ENCODE measurements at places on chromosomes 6 and 20.

DNA sequence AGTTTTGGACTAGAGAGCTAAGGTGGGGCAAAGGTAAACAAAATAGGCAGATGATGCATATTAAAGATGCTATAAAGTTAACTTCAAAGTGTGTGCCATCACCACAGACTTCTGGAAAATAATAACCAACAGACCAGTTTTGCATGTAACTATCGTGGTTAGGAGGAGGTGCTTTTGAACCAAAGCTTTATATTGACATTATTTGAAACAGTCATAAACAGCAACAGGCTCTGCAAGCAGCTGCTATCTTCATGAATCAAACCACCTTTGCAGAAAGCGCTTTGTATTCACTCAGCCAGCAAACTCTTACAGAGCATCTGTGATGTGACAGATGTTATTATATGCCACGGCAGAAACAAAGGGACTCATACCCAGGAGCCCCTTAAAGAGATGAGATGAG lies 81.9 kb downstream of the CRYBG1 start:
- DNase-seq, result no peak

- no peak for DNase-seq
Measured at GRCh38 chr20:25495189-25495824, 87.8 kb downstream of the GINS1 start.

- DNase-seq, result no peak
Measured at GRCh38 chr6:37127961-37128862, 41.7 kb upstream of the PIM1 start.

- DNase-seq, result no peak
Measured at GRCh38 chr6:33761581-33761921, 14.8 kb upstream of the IP6K3 start.

DNA sequence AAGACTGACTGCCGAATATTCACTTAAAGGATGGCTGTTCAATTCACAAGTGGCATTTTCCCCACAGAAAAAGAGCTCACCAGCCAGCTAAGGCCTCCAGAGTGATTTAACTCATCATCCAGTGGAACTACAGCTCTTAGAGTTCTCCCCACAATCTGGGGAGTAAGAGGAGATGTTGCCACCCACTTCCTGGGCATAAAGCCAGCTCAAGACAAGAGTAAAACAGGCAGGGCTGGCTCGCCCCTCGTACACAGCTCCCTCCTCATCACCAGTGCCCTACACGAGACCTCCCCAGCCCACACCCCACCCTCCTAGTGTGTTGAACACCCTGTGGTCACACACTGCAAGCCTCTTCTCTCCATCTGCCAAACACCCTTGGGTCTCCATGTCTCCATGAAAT lies 47.2 kb upstream of the IPCEF1 start:
- DNase-seq, result no peak

GRCh38 chr20:21656308-21657067 lies 49.0 kb upstream of the PAX1 start:
- DNase-seq, result no peak

- DNase-seq, result no peak
Measured at GRCh38 chr6:63272397-63272796, 47.4 kb downstream of the LGSN start.

- DNase-seq, result no peak
Measured at GRCh38 chr6:160378882-160379281, 30.7 kb downstream of the SLC22A3 start.

GRCh38 chr20:62364911-62365736 lies 2.0 kb downstream of the LAMA5 start:
- no peak for DNase-seq

- no peak for DNase-seq
Measured at GRCh38 chr20:48653706-48654051, 174.1 kb downstream of the PREX1 start.

DNA sequence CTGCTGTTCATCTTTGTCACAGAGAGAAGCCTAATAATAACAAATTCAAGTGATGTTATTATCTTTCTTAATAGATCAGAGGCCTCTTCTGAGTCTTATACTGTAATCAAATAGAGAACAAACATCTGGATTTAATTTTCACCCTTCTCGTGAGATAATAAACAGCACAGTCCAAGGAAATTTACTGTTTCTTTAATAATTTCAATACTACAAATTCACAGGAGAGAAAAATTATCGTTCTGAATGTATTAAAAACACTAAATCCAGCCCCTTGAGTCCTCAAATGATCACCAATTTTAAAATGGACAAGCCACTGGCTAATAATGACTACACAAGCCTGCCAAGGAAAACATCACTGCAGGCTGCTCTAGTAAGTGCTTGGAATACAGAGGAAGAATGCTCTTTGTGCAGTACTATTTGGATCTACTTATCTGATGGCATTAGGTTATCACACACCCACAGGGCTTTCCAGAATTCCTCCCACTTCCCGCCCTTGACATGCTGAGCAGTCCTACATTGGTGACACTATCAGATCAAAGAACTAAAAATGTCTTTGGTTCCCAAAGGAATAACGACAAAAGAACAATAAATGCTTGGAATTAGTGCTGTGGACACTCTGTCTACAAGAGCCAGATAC lies 38.1 kb downstream of the SYNE1 start:
- no peak for DNase-seq

DNA sequence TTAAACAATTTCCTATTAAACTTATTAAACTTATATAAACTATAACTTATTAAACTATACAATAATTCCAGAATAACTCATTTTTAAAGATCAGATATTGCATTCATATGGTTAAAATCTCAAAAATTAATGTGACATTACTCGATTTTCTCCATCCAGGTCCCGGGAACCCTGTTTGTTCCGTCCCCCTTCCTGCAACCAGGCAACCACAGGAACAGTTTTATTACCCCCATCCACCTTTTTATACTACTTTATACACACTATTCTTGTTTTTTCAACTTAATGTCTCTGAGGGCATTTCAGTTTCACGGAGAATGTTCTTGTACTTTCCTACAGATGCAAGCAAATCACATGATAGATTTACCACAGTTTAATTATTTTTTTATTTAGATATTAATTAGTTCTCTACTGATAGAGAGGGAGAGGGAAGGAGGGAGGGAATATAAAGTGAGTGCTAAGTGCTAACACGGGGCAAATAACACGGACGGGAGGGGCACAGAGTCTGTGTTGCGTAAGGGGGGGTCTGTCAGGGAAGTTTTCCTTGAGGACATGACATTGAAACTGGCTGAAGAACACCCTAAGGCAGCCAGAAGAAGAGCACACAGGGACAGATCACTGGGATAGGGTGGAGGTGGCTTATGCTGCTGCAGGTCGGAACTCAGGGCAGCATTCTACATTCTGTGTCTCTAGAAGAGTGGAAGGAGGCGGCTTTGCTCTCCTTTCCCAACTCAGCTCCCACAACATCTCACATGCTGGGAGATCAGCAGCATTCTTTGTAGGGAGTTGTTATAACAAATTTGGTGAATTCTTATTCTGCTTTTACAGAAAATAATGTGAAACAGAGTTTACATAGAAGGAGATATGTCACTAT lies 225.2 kb downstream of the FOXC1 start:
- DNase-seq, result no peak

- no peak for DNase-seq
Measured at GRCh38 chr6:136923954-136924673, 2.0 kb downstream of the SLC35D3 start.

Measured in CD4-positive, CD25-positive, alpha-beta regulatory T cell (primary cell).